ENCODE measurements at places on chromosomes 3 and 15. TPM values are rescaled to one million over a fixed set of nuclear protein-coding genes. Genes with fewer than 3 reads are reported as not detected.

EPHB3 gene
- 10.6 TPM for total RNA-seq

SCN11A gene
- total RNA-seq: 0.18 TPM

ICE2 gene
- total RNA-seq: 48.2 TPM

CLDN16 gene
- total RNA-seq: not detected

CHRD gene
- total RNA-seq: 2.7 TPM

SCG5 gene
- 0.54 TPM for total RNA-seq

ARID3B gene
- total RNA-seq: 2.8 TPM

ROPN1 gene
- total RNA-seq: not detected

DNA sequence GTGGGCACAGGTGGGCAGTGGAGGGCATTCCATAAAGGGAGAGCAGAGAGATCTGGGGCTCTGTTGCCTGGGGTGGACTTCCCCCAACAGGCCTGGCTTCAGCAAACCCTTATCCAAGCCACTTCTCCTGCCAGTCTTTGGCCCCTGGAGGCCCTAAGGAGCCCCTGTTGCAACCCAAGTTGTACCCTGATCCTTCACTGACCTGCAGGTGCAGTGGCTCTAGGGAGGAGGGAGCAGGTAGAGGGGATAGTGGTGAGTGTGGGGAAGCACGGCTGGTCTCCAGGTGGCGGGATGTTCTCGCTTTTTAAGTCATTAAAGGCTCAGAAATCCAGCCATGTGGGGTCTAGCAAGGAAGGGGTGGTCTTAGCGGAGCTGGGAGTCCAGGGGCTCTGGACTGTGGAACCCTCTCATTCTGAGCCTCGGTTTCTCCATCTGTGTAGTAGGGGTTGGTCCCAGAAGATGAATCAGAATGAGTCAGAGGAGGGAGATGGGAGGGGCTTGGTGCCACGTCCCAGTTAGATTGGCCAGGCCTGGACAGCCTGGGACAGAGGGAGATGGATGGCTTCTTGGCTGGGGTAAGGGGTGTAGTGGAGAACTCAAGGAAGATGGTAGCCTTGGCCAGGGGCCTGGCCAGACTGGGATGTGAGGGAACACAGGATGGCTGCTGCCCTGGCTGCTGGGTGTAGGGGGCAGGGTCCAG is 2.6 kb downstream of the ZBTB47 start:
- no peak for DNase-seq
- H3K27ac ChIP-seq: peak overlapping the region; percentile 50
- H3K36me3 ChIP-seq: peaks cover 5% of the 10 kb centered on the region
- H3K27me3 ChIP-seq: no peaks in the 10 kb centered on the region
- peaks cover 40% of the 10 kb centered on the region for H3K4me1 ChIP-seq
- no peak overlapping the region for H3K4me3 ChIP-seq

- no peak for DNase-seq
- no peak overlapping the region for H3K4me3 ChIP-seq
- peaks cover 4% of the 10 kb centered on the region for H3K27me3 ChIP-seq
- H3K36me3 ChIP-seq: no peaks in the 10 kb centered on the region
- no peak overlapping the region for H3K27ac ChIP-seq
Observed at GRCh38 chr3:73192036-73192738, 130.7 kb downstream of the EBLN2 start.

DNA sequence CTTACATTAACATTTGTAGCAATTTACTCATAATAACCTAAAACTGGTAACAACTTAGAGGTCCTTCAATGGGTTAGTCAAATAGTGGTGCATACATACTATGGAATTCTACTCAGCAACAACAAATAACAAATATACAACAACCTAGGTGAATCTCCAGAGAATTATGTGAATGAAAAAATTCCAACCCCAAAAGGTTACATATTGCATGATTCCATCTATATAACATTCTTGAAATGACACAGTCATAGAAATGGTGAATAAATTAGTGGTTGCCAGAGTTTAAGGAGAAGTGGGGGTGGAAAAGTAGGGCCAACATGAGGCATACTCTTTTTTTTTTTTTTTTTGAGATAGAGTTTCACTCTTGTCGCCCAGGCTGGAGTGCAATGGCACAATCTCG is 12.7 kb upstream of the SNTN start:
- H3K27me3 ChIP-seq: peaks cover 16% of the 10 kb centered on the region
- DNase-seq: no peak
- no peak overlapping the region for H3K27ac ChIP-seq
- H3K4me1 ChIP-seq: no peaks in the 10 kb centered on the region
- H3K36me3 ChIP-seq: no peaks in the 10 kb centered on the region

GRCh38 chr15:96827981-96828380 is 497.5 kb downstream of the NR2F2 start:
- H3K27ac ChIP-seq: no peak overlapping the region
- no peaks in the 10 kb centered on the region for H3K36me3 ChIP-seq
- no peaks in the 10 kb centered on the region for H3K27me3 ChIP-seq
- no peak for DNase-seq
- H3K4me1 ChIP-seq: no peaks in the 10 kb centered on the region

- H3K4me3 ChIP-seq: no peak overlapping the region
- H3K27me3 ChIP-seq: no peaks in the 10 kb centered on the region
- H3K27ac ChIP-seq: no peak overlapping the region
- no peak for DNase-seq
- H3K36me3 ChIP-seq: peaks cover 9% of the 10 kb centered on the region
- peaks cover 2% of the 10 kb centered on the region for H3K4me1 ChIP-seq
Observed at GRCh38 chr3:12926660-12927059, 85.3 kb upstream of the RPL32 start.

- no peak overlapping the region for H3K4me3 ChIP-seq
- DNase-seq: no peak
- no peak overlapping the region for H3K27ac ChIP-seq
- H3K36me3 ChIP-seq: no peaks in the 10 kb centered on the region
- H3K27me3 ChIP-seq: peaks cover 2% of the 10 kb centered on the region
- no peaks in the 10 kb centered on the region for H3K4me1 ChIP-seq
Observed at GRCh38 chr3:154660811-154661210, 230.8 kb upstream of the GPR149 start.

DNA sequence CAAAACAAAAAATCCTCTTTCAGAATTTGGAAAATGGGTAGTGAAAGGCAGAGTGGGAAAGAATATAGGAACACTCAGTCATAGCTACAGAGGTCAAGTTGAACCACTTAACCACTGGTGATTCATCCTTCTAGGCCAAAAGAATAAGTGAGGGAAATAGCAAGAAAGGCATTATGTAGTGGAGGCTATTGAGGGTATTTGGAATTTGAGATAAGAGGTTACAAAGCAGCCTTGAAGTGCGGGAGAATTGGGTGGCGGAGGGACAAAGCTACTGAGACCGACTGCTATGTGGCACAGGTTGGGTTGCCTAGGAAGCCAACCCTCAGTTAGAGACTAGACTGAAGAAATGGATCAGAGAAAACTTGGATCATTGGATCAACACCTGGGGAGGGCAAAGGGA is 109.5 kb downstream of the SYNPR start:
- H3K27me3 ChIP-seq: no peaks in the 10 kb centered on the region
- H3K4me1 ChIP-seq: no peaks in the 10 kb centered on the region
- no peak for DNase-seq
- no peak overlapping the region for H3K27ac ChIP-seq
- no peaks in the 10 kb centered on the region for H3K36me3 ChIP-seq

DNA sequence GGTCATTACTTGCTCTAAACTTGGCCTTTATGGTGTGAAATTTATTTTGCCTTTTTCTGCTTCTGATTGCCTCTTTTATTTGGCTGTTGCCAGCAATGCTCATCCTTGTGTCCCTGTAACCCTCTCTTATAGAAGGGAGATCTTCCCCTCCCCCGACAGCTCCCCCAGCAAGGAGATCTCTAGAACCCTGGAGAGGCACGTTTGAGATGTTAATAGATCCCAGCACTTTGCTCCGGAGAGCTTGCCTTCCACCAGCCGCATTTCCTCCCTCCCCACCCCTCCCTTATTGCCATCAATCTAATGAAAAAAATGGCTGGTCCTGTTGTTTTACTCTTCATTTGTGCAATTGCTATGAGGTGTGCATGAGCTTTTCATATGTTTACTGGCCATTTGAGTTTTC is 18.2 kb downstream of the TRIM71 start:
- no peaks in the 10 kb centered on the region for H3K36me3 ChIP-seq
- peaks cover 41% of the 10 kb centered on the region for H3K27me3 ChIP-seq
- H3K4me1 ChIP-seq: no peaks in the 10 kb centered on the region

- no peak for DNase-seq
- H3K4me3 ChIP-seq: no peak overlapping the region
- H3K27me3 ChIP-seq: peaks cover 8% of the 10 kb centered on the region
Observed at GRCh38 chr3:69244039-69244438, 121.6 kb upstream of the LMOD3 start.

GRCh38 chr15:63010920-63011693 is 31.4 kb upstream of the TPM1 start:
- peak overlapping the region; percentile 52 for H3K27ac ChIP-seq
- no peak overlapping the region for H3K4me3 ChIP-seq
- no peaks in the 10 kb centered on the region for H3K27me3 ChIP-seq
- no peaks in the 10 kb centered on the region for H3K36me3 ChIP-seq
- DNase-seq: no peak

DNA sequence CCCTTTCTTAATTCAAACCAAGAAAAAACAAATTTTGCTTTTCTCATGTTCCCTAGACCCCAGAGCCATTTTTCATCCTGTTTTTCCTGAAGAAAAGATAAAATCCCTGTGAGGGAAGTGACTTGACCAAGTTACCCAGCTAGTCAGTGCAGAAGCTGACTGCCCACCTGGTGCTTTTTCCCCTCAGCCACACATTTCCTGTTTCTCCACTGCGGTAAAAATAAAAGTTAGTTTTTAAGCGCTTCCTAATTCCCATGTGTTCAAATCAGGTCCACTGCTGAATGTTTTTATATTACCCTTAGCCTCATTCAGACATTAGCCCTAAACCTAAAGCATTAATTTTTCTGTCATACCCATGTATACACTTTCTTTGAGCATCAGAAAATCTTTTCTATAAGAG is 26.1 kb downstream of the PPP2R3A start:
- no peaks in the 10 kb centered on the region for H3K36me3 ChIP-seq
- peaks cover 34% of the 10 kb centered on the region for H3K4me1 ChIP-seq
- H3K4me3 ChIP-seq: no peak overlapping the region
- no peaks in the 10 kb centered on the region for H3K27me3 ChIP-seq
- H3K27ac ChIP-seq: peak overlapping the region; percentile 78
- no peak for DNase-seq

- H3K27ac ChIP-seq: peak overlapping the region; percentile 96
- no peaks in the 10 kb centered on the region for H3K27me3 ChIP-seq
- peaks cover 5% of the 10 kb centered on the region for H3K36me3 ChIP-seq
- DNase-seq: no peak
Observed at GRCh38 chr15:71295603-71296314, 180.5 kb downstream of the THSD4 start.

Data from osteocyte (in vitro differentiated cells).